Activated T-helper 17 cell treated with anti-CD3 and anti-CD28 coated beads, Interleukin-2, amount 50 U/mL, for 72 hours (primary cell): ENCODE measurements at places on chromosomes 12 and 14. TPM values are rescaled to one million over a fixed set of nuclear protein-coding genes. Genes with fewer than 3 reads are reported as not detected.
A peak's percentile ranks its signal among the peaks of the same experiment; 100 is the strongest.

- ATAC-seq = peak; percentile 28
Measured at GRCh38 chr14:89374908-89375307, 42.1 kb downstream of the FOXN3 start.

DNA sequence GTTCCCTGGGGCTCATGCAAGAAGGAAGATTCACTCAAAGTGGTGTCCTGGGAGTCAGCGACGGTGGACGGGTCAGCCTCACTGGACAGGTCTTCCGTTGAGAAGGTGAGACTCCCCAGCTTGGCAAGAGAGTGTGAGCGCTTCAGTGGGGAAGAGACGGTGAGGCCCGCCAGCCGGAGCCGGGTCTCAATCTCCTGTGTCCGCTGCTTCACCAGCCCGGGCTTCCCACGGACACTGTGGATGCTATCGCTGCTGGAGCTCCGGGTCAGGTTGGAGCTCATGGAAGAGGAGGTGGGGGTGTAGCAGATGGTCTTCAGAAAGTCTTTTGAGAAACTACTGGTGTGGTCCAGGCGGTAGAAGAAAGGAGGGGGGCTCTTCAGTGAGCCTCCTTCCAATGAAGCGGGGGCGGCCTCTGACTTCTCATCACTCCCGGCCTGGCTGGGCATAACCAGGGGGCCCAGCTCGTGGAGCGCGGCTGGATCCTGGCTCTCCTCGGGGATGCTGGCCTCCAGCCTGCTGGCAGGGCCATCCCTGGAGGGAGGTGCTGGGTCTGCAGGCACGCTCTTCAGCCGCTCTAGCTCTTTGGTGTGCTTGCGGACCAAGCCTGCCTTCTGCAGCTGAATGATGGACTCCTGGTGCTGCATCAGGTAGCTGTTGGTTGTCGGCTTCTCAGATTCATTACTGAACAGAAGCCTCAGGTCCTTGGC lies 56.9 kb upstream of the CORO1C start:
- ATAC-seq = no peak

- ATAC-seq = no peak
Measured at GRCh38 chr14:93657875-93658274, 130.4 kb downstream of the PRIMA1 start.

DNA sequence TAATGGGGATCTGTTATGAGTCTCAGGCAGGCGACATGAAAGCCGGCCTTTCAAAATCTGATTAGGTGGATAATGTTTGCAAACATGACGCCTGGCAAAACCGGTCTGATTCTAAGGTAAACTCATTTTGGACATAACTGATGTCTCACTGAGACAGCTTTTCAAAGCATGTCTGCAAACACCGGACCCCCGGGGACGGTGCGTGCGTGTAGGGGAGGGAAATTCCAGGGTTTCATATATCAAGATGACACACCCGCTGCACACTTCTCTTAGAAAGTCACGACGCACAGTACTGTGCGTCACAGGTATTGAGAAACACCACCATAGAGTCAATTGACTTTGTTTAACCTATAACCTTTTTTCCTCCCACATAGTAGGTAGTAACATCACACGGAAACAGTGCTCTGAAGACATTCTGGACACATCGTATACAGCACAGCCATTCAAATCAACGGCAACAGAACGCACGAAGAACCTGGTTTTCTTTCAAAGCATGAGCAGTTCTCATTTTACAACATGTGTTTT lies 43.9 kb upstream of the TESC start:
- peak; percentile 63 for ATAC-seq

The SLC25A47 gene
- not detected for total RNA-seq

DNA sequence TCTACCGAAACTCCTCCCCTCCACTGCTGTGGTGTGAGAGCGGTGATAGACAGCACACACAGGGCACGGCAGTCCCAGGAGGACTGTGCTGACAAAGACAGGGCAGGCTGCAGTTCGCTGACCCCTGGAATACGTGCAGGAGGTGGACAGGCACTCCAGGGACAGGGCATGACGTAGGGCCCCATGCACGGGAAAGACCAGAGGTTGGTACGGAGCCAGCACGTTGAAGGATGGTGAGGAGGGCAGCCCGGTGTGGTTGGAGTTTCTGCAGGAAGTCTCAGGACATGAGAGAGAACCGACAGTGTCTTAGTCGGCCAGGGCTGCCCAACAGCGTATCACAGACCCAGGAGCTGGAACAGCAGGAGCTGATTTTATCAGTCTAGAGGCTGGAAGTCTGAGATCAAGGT lies 254.2 kb upstream of the FKBP4 start:
- ATAC-seq = no peak

The CD63 gene
- total RNA-seq = 237 TPM

DNA sequence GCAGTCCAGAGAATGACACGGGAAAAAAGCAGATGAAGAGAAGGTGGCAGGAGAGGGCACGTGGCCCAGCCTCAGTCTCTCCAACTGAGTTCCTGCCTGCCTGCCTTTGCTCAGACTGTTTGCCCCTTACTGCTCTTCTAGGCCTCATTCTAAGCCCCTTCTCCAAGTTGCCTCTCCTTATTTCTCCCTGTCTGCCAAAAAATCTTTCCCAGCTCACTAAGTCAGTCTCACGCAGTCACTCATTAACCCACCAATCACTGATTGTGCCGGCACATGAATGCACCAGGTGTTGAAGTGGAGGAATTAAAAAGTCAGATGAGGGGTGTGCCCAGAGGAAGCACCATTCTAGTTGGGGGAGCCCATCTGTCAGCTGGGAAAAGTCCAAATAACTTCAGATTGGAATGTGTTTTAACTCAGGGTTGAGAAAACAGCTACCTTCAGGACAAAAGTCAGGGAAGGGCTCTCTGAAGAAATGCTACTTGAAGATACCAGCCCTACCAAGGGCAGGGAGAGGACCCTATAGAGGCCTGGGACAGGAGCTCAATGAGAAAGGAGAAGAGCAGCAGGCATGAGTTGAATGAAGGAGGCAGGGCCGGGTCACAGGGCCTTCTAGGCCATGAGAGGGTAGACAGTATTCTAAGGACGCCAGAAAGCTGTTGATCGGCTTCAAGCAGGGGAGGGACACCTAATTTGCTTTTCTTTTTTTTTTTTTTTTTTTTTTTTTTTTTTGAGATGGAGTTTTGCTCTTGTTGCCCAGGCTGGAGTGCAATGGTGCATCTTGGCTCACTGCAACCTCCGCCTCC lies 40.9 kb downstream of the DAD1 start:
- no peak for ATAC-seq

The SYNE3 gene
- 79.1 TPM for total RNA-seq

- no peak for ATAC-seq
Measured at GRCh38 chr12:116964054-116965050, 53.6 kb downstream of the FBXW8 start.

The DCN gene
- total RNA-seq = not detected

GRCh38 chr14:23933742-23934128 lies 19.8 kb upstream of the DHRS4 start:
- ATAC-seq = no peak

GRCh38 chr12:124661341-124661740 lies 93.9 kb upstream of the NCOR2 start:
- no peak for ATAC-seq

The PDE3A gene
- total RNA-seq = not detected

The TAS2R10 gene
- total RNA-seq = 0.48 TPM

The DDX24 gene
- total RNA-seq = 222 TPM

DNA sequence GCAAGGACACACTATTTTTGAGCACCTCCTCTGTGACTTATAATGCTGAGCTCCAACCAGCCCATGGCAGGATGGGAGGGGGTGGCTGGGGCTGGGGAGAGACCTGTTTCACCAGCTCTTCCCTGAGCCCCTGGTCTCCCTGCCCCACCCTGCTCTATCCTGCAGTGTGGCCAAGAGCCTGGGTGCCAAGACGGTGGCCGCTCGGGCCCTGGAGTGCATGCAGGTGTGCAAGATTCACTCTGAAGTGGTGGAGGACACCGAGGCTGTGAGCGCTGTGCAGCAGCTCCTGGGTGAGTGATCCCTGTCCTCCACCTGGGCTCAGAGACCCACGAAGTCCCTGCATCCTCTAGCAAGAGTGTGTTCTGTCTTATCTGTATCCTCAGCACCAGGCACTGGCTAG lies 14.4 kb downstream of the SDSL start:
- no peak for ATAC-seq

DNA sequence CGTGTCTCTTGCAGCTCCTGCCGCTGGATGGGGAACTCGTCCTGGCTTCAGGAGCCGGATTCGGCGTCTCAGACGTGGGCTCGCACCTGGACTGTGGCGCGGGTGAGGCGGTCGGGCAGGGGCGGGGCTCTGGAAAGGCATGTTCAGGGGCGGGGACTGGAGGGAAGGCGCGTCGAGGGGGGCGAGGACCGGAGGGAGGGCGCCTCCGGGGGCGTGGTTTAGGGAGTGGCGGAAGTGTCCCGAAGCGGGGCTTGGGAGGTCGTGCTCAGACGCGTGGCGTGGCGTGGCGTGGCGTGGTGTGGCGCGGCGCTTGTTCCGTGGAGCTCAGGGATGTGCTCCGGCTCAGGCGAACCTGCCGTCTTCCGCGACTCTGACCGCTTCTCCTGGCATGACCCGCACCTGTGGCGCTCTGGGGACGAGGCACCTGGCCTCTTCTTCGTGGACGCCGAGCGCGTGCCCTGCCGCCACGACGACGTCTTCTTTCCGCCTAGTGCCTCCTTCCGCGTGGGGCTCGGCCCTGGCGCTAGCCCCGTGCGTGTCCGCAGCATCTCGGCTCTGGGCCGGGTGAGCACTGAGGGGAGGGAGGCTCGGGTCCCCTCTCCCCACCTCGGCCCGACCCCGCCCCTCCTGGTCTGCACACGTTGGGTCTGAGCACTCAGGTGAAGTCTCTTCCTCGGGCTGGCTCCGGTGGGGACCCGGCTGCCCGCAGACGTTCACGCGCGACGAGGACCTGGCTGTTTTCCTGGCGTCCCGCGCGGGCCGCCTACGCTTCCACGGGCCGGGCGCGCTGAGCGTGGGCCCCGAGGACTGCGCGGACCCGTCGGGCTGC lies 6.2 kb downstream of the AMN start:
- ATAC-seq = peak; percentile 69

- no peak for ATAC-seq
Measured at GRCh38 chr12:17215759-17216570, 610.0 kb upstream of the LMO3 start.

The CABP1 gene
- total RNA-seq = 0.56 TPM

DNA sequence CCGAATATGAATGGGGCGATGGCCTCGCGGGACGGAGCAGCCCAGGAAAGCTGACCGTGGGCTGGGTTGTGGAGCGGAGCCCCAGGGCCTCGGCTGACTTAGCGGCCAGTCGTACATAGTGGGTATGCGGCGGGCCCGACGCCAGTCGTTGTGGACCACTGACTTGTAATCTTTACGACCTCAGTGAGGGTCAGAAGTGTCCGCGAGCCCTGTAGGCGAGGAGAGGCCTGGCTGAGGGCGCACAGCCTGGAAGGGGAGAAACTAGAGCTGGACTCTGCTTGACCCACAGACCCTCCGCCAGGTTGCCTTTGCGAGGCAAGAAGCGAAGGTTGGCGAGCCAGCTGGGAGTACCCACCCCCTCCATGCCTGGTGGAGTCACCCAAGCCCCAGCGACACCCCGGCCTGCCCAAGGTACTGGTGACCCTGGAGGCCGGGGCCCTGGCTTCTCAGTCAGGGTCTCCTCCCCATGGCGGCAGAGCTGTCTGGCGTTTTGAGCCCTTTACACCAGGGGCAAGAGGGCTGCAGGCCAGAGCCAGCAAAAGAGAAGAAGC lies 15.6 kb upstream of the DYNC1H1 start:
- no peak for ATAC-seq

GRCh38 chr14:70177081-70177800 lies 11.5 kb downstream of the SLC8A3 start:
- no peak for ATAC-seq

The HAL gene
- total RNA-seq = 2.2 TPM

The LALBA gene
- not detected for total RNA-seq

- no peak for ATAC-seq
Measured at GRCh38 chr12:1852076-1852475, 31.7 kb downstream of the LRTM2 start.

The VWF gene
- 0.04 TPM for total RNA-seq

DNA sequence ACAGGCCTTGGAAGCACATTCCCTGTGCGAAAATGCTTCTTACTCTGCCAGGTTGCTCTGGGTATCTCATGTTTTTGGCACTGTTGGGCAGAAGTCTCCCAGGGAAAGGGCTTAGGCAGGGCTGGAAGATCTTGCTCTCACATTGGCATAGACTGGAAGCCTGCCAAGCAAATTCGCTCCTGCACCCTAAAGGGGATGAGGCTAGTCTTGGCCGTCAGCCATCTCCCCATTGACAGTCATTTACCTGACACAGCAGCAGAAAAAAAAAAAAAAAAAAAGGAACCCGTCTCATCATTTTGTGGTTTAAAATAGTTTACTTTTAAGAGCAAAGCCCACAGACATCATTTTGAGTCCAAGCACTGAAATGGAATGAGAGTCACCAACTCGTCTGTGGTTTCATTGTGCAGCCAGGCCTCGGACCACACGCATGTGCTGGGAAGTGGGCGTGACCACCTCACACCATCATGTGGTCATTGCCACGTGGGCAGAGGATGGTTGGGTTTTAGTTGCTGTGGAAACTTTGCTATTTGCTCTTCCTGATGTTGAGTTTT lies 84.8 kb downstream of the NRXN3 start:
- ATAC-seq = peak; percentile 25

The KICS2 gene
- 9.9 TPM for total RNA-seq

The KRT3 gene
- not detected for total RNA-seq

DNA sequence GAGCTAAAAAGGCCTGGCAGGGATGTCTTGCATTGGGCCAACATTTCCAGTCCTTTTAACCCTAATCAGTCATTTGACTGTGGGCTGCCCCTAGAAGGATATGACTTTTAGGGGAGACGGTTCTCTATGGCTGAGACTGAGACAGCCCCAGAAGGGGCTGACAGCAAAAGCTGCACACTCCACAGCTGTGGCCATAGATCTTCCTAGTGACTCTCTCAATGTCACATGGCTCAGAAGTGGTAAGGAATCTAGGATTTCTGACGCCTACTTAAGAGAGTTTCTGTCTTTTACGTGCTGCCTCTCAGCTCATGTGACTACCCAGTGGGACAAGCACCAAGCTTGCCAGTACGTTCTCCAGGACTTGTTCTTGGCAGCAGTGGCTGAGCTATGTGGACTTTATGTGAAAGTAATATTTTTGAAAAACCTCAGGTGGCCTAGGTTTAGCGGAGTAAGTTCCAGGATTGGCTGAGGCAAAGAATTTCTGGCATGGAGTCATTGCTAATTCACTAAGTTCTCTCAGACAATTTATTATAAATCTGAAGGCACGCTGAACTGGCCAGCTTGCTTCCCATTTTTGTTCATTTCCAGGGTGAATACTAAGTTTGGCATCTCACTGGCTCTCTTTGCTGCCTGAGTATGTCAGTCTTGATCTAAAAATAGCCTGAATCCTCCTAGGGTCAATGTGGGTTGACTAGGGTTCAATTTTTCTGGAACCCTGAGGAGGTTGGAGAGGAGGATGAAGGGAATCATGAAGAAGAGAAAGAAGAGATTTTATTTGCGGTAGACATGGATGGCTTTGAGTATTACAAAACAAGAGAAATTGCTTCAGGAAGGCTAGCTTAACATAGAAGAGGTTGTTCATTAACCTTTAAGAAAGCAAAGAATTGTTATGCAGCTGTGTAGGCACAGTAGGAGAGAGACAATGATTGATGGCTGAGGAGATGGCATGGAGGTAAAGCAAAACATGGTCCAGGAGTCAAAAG lies 271.8 kb downstream of the AEBP2 start:
- ATAC-seq = no peak

- no peak for ATAC-seq
Measured at GRCh38 chr14:86973177-86973576, 1019.8 kb downstream of the GALC start.

- ATAC-seq = peak; percentile 31
Measured at GRCh38 chr12:3655328-3655900, 97.5 kb downstream of the CRACR2A start.

The TEX52 gene
- total RNA-seq = 0.35 TPM

GRCh38 chr12:62586850-62587249 lies 120.2 kb downstream of the MON2 start:
- no peak for ATAC-seq
